Muscle of leg (tissue), 16 donors: ENCODE measurements at places on chromosomes 12 and 14.
A peak's percentile ranks its signal among the peaks of the same experiment; 100 is the strongest.

GRCh38 chr14:92531106-92531873 lies 17.7 kb downstream of the RIN3 start:
- DNase-seq: no peak

DNA sequence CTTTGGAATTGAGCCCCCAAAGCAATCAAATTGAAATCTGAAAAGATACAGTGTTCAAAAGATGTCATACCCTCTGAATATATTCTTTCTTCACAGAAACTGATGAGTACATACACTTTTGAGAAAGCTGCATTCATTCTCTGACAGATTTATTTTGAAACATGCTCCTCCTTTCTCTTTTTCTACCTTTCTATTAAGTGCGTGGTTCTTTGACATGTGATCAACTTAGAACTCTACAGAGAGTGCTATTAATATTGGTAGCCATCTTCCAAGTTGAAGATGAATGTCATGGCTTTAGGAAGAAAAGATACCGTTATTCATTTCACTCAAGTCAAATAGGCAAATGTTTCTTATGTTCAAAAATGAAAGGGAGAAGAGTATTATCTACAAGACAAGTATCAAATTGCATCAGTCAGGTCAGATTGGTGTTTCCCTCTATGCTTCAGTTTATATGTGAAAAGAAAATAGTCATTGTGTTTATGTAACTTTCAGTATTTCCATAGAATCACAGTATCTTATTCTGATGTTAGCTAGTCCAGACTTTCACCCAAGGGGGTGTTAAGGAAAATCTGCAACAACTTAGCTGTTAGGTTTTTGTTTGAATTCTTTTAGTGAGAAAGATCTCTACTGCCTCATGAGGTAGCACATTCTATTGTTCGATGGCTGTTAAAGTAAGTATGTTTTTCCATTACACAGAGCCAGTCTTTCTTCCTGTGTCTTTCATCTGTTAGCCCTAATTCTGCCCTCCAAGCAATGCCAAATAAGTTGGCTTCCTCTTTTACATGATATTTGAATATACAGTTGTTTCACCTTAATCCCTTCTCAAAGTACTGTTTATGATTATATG lies 55.4 kb upstream of the GARIN2 start:
- peak; percentile 62 for DNase-seq

DNA sequence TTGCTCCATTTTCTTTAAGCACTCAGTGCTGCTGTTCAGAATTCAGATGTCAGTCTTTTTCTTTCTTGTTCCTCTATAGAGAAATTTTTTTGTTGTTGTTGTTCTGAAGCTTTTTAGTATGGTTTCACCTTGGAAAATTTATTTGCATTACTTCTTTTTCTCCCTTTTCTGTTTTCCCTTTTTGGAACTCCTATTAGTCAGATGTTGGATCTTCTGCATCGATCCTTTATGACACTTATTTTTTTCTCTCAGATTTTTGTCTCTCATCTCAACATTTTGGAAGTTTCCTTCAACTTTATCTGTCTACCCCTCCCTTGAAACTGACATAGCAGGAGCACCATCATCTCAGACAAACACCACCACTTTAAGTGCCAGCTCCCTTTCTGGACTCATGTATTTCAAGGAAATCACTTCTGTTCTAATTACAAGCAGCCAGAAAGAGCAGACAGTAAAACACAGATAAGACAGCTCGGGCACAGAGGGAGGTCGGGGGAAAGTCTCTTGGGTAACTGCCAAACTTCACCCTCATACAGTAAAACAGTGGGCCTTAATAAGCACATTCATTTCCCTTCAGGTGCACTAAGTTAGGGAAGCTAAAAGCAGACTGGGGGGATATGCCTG lies 222.7 kb upstream of the PLXNC1 start:
- DNase-seq: no peak

DNA sequence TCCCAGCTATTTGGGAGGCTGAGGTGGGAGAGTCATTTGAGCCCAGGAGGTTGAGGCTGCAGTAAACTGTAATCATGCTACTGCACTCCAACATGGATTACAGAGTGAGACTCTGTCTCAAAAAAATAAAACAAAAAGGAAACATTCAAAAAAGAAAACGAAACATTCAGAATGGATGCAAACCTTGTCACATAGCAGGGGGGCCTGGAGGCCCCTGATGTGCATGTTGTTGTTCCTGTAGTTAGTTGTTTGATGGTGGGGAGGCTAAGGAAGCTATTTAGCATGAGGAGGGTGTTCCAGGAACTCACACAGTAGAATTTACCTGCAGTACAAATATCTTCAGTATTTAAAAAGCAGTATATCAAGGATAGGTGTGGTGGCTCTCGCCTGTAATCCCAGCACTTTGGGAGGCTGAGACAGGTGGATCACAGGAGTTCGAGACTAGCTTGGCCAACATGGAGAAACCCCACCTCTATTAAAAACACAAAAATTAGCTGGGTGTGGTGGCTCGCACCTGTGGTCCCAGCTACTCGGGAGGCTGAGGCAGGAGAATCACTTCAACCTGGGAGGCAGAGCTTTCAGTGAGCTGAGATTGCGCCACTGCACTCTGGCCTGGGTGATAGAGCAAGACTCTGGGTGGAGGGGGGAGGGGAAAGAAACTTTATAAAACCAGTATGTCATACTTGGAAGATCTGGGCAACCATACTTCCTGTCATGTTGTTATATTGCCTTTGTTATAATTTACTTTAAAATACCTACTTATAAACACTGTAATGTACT lies 17.6 kb upstream of the AEBP2 start:
- no peak for DNase-seq
